Muscle of leg (tissue), 16 donors: ENCODE measurements at places on chromosomes 1 and 21. TPM values are rescaled to one million over a fixed set of nuclear protein-coding genes. Genes with fewer than 3 reads are reported as not detected.

HES5 gene
- 0.29 TPM for polyA plus RNA-seq

ADAMTSL4 gene
- polyA plus RNA-seq, result 43.1 TPM

CFHR1 gene
- 0.58 TPM for polyA plus RNA-seq

ACP6 gene
- 7.6 TPM for polyA plus RNA-seq

JAM2 gene
- polyA plus RNA-seq, result 42.7 TPM

TIE1 gene
- 45.6 TPM for polyA plus RNA-seq

INKA2 gene
- 27.3 TPM for polyA plus RNA-seq

C1orf87 gene
- 0.65 TPM for polyA plus RNA-seq
